ENCODE measurements at places on chromosomes 1 and 21.

DNA sequence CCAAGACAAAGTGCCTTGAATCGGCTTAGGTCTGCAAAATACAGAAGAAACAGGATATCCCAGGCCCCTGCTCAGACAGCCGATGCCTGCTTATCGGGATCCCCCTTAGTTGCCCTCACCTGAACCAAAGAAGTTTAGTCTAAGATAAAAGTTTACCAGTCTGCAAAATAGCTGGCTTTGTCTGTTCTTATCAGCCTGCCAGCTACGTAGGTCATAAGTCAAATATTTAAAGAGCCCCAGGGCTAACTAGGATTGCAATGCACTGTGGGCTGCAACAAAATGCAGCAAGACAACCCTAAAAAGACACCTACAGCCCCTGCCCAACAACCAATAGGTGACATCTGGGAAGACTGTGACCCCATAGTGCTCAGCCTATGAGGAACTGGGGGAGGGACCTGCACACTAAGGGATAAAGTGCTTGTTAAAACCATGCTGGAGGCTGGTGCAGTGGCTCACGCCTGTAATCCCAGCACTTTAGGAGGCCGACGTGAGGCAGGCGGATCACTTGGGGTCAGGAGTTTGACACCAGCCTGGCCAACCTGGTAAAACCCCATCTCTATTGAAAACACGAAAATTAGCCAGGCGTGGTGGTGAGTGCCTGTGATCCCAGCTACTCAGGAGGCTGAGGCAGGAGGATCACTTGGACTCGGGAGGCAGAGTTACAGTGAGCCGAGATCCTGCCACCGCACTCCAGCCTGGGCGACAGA is 27.4 kb downstream of the LRRC3 start:
- DNase-seq, result no peak

GRCh38 chr1:165069829-165070228 is 286.7 kb downstream of the LMX1A start:
- DNase-seq, result no peak

DNA sequence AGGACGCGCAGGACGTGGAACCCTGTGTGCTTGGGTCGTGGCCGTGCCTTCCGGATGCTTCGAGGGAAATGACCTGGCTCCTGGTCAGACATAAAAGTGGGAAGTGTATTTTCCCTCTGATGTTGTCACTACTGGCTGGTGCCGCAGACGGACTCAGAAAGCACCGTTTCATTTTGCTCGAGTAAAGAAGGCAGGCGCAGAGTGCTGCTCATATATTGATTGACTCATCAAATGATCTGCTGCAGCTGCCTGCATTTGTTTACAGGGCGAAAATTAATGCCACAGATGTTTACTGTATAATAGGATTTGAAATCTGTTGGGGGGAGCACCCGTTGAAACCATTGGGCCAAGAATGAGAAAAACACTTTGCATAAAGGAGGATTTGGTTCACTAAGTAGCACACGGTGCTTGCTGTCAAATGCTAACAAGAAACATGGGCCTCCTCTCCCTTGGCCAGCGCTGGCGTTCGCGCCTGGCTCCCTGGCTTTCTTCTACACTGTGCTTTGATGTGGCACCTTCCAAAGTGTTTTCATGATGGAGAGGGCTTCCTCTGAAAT is 365.5 kb downstream of the CAMTA1 start:
- no peak for DNase-seq

DNA sequence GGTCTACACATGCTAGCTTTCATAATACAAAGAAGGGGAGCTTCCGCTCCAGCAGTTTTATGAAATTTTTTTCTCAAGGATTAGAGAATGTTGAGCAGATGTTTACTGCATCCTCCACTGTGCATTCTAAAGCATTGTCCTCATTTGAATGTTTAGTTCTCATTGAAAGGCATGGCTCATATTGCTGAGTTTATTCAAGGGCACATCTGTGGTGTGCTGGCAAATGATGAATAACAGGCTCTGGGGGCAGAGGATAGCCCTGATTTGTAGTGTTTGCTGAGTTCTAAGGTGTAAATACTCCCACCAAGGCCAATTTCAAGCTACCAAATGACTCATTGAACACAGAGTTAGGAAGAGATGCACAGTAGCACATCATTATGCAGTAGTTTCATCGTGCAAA is 303.2 kb upstream of the FAM78B start:
- DNase-seq, result no peak

GRCh38 chr21:26710155-26710554 is 135.1 kb downstream of the ADAMTS1 start:
- no peak for DNase-seq

All from EH (cell line).